ENCODE measurements at places on chromosomes 7 and 10. TPM values are rescaled to one million over a fixed set of nuclear protein-coding genes. Genes with fewer than 3 reads are reported as not detected.

Gene PDE6C
- not detected for total RNA-seq

- DNase-seq, result no peak
Observed at GRCh38 chr10:436911-437665, 252.4 kb downstream of the DIP2C start.

Gene STEAP1
- not detected for total RNA-seq

Gene HILPDA
- total RNA-seq, result 19.4 TPM

DNA sequence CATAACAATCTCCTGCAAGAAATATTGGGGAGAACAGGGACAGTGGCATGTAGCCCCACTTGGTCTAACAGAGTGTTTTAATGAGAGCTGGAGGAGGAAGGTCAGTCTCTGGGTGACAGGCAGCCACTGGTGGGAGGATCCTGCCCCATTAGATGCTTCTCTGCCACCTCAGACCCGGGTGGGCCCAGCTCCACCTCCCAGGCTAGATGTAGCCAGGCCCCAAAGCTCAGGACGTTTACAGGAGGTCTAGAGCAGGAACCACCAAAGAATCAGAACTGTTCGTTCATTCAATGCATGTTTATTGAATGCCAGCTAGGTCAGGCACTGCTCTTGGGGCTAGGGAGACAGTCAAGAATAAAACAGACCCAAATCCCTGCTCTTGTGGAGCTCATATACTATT, 28.4 kb upstream of the GPNMB start:
- no peak for DNase-seq

DNA sequence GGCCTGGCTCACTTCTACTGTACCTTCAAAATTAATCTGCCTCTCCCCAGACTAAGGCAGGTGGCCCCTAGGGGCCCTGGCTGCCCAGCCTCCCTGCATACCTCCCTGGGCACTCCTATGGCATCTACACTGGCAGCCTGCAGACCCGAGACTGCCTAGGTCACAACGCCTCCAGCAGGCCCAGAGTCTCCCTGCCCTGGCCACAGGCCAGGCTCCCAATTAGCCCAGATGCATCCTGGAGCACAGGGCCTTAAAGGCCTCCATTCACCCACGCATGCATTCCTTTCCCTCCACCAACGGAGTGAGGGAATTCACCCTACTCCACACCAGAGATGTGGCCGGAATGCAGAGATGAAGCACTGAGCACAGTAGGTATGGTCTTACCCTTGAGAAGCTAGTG, 1.9 kb downstream of the CHAT start:
- DNase-seq, result no peak

DNA sequence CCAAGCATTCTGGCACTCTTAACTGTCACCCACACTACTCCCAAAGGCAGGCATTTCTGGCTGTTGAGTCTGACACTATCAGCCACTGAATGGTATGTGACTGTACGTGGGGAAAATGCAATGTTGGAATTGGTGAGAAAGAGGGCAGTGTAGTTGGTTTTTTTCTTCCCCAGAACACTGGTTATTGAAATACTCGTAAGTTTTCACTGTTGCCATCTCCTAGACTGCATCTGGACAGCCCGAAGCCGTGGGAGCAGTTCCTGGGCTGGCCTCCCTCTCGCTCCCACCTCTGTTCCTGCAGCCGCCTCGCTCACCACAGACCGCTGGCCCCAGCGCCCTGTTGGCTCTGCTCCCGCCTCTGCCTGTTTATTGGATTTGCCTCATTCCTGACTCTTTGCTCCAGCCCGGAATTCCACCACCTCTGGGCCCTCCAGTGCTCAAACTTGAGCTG, 5.7 kb downstream of the PLCE1 start:
- no peak for DNase-seq

Data from OCI-LY7 (cell line).